ENCODE measurements at places on chromosomes 12 and 14.

- no peak for DNase-seq
These were observed 36.2 kb upstream of the FZD10 start for GRCh38 chr12:130126023-130126432.

- no peak for DNase-seq
These were observed at the start of gene BCL2L14 for GRCh38 chr12:12070674-12071656. Gene BCL2L14 (plus strand): TSS chr12:12070939. CDS start chr12:12079306, 8,367 bp downstream.

GRCh38 chr12:122858171-122858570 lies 22.9 kb downstream of the HIP1R start:
- no peak for DNase-seq

GRCh38 chr14:89477391-89477790 lies 60.4 kb upstream of the FOXN3 start:
- DNase-seq: no peak

- no peak for DNase-seq
These were observed 312.2 kb downstream of the SSPN start for GRCh38 chr12:26507613-26508012.

DNA sequence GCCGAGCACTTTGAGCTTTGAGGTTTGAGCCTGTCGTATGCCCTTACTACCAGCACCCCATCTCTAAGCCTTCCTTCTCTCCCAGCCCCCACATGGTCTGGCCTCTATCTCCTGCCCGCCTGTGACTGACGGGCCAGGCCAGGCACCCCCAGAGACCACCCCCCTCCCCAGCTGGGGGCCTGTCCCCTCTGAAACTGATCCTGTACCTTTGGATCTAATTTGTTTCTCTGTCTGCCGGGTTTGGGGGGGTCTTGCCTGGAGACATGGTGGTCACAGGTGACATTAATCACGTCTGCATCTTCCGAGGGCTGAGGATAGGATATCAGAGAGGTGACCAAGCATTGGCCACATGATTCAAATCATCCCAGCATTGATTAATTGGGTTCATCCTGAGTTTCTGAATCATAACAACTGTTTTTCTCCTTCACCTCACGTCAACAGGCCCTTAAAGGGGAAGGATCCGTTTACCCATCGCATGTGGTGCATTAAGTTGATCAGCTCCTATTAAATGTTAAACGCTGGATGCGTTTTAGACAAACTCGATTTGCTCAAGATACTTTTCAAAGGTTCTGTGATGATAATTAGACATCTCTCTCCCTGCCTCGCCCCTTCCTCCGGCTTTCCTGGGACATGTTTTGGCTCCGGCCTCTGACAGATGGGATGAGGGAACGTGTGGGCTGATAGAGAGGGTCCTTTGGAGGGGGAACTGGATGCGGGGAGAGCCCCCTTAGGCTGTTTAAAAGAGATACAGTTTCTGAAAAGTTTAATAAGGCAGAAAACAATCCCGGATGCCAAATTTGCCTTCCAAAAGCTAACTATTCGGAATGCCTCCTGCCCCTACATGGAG lies 63.3 kb upstream of the TBX3 start:
- no peak for DNase-seq

DNA sequence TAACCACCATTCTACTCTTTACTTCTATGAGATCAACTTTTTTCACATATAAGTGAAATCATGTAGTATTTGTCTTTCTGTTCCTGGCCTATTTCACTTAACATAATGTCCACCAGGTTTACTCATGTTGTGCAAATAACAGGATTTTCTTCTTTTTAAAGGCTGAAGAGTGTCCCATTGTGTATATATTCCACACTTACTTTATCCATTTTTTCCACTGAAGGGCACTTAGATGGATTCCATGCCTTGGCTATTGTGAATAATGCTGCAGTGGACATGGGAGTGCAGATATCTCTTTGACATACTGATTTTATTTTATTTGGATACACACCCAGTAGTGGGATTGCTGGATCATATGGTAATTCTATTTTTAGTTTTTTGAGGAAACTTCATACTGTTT lies 181.1 kb upstream of the HMGA2 start:
- no peak for DNase-seq

GRCh38 chr14:68733086-68733914 lies 59.6 kb downstream of the ZFP36L1 start:
- no peak for DNase-seq

- no peak for DNase-seq
These were observed 122.7 kb upstream of the FAR2 start for GRCh38 chr12:29026419-29026818.

DNA sequence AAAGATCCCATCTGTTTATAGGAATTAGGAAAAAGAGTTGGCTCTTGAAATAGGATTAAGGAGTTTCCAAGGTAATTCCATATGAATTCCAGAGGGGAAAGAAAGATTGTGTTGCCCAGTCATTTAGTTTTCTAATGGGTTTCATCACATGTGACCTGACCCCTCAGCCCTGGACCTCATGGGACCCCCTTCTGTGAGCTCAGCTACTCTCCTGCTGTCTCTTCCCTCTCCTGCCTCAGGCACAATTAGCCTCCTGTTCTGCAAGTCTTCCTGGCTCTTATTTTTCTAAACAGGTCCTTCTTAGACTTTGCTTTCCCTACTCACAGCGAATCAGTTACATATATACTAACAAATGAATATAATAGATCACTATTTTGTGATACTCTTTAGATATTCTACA lies 237.7 kb downstream of the TRHDE start:
- no peak for DNase-seq
